Activated naive CD8-positive, alpha-beta T cell treated with anti-CD3 and anti-CD28 coated beads, Interleukin-2, amount 50 U/mL, for 16 hours (primary cell): ENCODE measurements at places on chromosomes 11 and 22.

DNA sequence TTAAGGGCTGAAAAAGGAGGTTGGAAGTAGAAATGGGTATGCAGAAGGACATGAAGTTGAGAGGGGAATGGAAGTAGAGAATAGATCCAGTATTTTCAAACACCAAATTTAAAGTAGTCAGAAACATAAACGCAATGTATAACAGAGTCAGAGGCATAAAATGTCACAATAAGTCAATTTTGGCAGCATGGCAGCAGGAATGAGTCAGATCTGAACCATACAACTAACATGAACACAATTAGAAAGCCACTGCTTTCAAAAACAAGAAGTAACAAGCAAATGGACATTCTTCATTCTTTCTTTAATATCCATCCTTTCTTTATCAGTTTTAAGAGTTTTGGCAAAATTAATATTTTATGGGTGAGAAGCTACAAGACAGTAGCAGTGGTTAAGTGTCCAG, 2.5 kb downstream of the CHORDC1 start:
- DNase-seq: no peak

DNA sequence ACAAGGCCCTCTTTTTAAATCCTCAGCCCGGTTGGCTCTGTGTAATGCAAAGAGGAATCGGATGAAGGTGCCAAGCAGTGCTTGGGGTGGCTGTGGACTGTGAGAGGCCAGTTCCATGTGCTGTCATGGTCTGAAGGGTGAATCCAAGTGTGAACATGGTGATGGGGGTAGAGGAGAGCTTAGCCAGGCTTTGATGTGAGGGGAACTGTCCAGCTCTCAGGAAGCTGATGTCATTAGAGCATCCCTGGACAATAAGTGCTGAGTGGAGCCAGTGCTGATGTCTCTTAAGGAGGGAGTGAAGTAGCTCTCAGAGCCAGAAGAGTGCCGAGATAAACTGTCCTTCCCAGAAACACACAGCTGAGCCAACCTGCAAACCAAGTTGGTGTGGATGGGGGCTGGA, 53.6 kb downstream of the NAV2 start:
- no peak for DNase-seq

DNA sequence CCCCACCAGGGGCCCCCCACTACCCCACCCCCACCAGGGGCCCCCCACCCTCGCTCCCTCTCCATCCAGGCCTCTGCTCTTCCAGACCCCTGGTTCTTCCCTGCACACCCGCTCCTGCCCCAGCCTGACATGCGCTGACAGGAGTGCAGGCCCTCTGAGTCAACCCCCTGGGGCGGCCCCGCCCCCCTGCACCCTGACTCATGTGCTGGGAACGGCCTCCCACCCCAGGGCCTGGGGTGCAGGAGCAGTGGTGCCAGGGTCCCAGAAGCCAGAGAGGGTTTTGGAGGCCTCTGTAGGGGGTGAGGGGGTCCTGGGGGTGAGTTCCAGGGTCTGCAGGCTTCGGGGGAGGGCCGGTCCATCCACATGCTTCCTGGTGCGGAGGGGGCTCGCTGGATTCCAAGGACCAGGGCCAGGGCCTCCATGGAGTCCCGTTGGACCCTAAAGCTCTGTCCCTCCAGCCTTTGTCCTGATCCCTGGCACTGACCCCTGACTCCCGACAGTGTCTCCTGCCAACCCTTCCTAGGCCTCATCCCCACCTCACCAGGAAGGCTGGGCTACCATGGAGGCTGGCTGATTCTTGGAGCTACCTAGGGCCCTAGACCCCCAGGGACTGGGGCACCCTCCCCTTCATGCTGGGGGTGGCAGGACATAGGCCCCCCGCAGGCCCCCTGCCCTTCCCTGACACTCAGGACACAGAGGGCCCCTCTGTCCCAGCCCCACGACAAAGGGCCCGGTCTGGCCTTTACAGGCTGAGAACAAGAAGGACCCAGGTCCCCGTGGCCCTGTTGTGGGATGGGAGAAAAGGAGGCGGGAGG, 583 bp upstream of the PKP3 start:
- DNase-seq: no peak

GRCh38 chr11:94519478-94520084, 7.3 kb downstream of the C11orf97 start:
- DNase-seq: no peak

DNA sequence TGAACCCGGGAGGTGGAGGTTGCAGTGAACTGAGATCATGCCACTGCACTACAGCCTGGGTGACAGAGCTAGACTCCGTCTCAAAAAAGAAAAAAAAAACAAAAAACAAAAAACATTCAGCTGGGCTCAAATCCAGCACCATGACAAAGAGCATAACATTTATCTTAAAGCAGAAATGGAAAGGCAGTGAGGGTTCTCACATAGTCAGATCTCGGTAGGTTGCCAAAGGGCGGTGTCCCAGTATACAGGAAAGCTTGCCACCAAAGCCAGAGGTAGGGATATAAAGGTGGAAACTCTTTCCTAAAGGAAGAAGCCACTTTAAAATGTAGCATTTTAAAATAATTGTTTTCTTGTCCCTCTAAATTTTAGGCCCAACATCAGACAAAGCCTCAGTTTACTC, 22.4 kb upstream of the CAPRIN1 start:
- DNase-seq: no peak
